NCI-H510A (cell line): ENCODE measurements at places on chromosomes 4 and X.

DNA sequence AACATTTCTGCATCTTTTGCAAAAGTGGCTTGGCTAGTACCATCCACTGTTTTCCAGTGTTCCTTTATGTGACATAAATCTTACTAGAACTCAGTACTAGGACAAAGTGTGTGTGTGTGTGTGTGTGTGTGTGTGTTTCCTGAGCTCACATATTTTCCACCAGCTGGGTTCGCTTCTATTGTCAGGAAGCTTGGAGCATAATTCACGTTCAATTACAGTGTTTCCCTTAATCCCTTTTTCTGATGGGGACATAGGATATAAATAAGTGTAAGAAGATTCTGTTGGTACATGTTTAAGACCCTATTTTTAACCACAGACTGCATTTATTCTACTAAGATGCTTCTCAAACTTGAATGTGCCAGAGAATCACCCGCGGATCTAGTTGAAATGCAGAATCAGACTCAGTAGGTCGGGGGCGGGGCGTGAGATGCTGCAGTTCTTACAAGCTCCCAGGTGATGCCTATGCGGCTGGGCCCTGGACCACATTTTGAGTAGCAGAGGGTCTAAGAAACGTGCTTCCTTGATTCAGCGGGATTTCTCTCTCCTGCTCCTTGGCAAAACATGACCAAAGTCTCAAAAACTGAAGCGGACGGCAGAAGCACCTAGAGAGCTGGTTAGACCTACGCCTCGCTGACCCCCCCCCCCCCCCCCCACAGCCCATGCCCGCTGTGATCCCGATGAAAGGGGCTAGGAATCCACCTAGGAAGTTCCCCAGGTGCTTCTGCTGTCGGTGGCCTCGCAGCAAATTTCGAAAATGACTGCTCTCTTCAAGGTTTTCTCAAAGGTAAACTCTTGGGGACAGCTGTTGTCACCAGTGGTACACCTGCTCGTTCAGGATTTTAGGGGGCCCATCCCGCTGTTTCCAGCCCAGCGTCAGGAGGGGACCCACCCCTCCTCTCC is 797 bp downstream of the CD99L2 start:
- peak; percentile 62 for DNase-seq

GRCh38 chrX:26783512-26784225 is 567.7 kb downstream of the MAGEB5 start:
- no peak for DNase-seq

DNA sequence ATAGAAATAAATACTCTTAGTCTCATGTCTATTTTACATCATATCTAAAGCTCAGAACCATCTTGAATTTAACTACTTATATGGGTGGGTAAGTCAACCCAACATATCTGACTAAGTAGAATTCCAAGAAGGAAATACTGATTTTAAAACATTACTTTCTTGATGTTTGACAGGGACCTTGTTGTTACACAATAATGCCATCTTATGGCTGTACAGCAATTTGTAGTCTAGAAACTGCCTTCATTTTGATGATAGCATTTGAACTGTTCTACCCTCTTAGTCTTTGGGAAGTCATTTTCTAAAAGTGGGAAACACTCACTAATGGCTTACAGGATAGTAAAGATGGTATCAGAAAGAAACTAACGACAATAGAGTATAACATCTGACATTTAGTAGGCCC is 929.5 kb downstream of the DMD start:
- DNase-seq: no peak

GRCh38 chr4:6953751-6954380 is 44.2 kb downstream of the TBC1D14 start:
- DNase-seq: no peak

DNA sequence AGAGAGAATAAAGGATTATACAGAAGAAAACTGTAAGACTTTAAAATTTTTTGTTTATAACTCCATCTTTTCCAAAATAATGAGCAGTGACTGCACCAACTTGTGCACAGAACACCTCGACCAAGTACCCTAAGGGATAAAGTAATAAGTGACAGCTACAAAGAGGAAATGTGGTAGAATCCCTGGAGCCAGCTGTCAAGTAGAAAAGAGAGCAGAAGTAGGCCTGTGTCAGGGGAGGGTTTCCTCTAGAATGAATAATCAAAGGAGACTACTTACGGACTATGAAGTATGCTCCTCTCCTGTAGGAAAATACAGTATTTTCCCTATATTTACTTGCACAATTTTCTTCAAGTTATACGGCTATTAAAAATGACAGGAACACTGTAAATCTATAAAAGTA is 1.2 kb downstream of the EIF1AX start:
- DNase-seq: no peak

GRCh38 chr4:76311896-76312331 is 5.4 kb downstream of the STBD1 start:
- no peak for DNase-seq

- DNase-seq: no peak
Measured at GRCh38 chr4:83093060-83093640, 21.4 kb downstream of the PLAC8 start.

GRCh38 chr4:8747467-8748235 is 124.0 kb downstream of the HMX1 start:
- no peak for DNase-seq

- peak; percentile 13 for DNase-seq
Measured at GRCh38 chrX:10615931-10616774, 4.2 kb downstream of the MID1 start.

DNA sequence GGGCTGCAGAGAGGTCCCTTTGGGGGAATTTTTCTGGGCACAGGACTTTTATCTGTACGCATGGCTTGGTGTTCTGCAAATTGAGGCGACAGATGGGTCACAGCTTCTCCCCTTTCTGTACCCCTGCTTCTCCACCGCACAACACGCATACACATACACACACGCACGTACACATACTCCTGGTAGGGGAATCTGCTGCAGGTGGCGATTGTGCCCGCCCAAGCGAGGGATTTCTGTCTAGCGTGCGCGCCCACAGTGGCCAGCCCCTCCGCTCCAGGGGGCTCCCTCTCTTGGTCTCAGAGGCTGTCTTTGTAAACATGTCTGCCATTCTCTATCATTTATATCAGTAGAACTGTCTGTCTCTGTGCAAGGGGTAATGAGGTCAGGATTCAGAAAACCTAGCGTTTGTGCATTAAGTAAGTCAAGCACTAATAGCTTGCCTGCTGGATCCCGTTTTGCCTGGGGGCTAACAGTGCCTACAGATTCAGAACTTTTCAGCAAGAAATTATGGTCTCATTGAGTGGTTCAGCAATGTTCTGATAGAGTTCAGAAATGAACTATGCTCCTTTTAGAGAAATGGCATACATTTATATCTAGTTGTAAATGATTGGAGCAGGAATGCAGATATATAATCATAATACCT is 2.2 kb downstream of the GRID2 start:
- DNase-seq: no peak

GRCh38 chr4:163090997-163091684 is 75.5 kb downstream of the NAF1 start:
- no peak for DNase-seq

DNA sequence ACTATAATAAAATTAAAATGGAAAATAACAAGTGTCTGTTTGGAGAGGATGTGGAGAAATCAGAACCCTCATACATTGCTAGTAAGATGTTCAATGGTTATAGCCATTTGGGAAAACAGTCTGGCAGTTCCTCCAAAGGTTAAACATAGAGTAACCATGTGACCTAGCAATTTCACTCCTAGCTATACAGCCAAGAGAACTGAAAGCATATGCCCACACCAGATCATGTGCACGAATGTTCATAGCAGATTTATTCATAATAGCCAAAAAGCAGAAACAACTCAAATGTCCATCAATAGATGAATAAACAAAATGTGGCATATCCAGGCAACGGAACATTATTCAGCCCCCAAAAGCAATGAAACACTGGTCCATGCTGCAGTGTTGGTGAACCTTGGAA is 9.4 kb upstream of the CCNQ start:
- DNase-seq: no peak

DNA sequence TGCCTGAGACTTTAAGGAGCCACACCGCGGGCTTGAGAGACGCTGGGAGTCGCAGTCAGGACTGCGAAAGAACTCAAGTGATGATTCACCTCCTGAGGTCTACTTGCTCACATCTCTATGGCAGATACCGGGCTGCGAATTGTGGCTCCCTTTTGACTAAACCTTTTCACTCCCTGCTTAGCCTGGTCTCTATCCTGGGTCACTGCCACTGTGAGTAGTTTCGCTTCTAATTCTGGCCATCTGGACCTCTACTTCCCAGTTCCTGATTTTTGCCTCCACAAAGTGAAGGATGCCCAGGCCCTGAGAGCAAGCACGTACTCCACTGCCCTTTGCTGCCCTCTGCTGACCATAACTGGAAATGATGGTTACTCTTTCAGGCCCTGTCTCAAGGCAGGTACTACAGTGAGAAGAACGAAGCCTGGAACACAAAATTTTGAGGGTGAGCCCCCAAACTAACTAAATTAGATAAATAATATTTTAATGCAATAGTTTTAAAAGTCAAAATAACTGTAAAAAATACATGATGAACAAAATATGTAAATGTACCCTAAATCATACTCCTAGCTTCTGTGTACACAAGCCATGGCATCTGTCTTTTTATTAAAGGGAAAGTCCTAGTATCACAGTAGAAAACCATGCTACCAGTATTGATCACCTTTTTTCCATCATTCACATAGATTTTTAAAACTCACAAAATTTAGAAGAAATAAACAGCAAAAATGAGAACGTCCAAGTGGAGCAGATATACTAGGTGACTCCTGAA is 16.7 kb downstream of the MAD2L1 start:
- peak; percentile 20 for DNase-seq

DNA sequence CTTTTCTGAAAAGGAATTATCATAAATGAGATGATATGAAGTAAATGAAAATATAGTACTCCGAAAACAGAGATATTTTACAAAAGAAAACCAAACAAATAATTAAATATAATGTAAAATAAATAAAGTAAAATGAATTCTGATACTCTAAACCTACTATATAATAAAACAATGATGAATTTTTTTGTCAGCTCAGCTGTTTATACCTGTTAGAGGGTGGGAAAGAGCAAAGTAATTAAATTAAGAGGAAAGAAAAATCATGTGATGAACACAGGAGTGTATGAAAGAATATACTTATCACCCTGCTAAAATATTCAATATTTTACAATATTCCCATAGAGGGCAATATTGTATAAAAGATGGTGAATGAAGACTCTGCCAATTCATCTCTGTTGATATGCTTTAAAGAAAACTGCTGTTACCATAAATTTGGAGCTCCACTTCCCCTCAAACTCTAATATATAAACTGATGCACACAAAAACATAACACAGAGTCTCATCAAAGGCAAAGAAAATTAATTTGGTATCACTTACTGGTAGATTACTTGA is 6.5 kb upstream of the NDST4 start:
- no peak for DNase-seq

- DNase-seq: no peak
Measured at GRCh38 chr4:72909461-72909860, 160.1 kb downstream of the COX18 start.

GRCh38 chr4:184228056-184228705 is 10.5 kb upstream of the ENPP6 start:
- no peak for DNase-seq

DNA sequence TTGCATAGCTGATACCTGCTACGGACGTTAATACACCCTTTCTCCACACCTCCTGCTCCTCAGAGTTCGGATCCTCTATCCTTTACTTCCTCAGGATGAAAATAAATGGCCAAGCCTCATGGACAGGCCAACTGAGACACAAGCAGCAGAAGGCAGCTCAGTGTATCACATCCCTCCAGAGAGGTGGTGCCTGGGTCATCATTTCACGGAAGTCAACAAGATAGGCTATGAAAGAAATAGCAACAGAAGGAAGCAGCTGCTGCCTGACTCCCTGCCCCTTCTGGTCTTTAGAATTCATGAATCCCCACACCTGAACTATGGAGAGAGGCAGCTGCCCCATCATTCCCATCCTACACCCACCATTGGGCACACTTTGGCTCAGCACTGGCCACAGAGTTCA is 267.1 kb upstream of the ETNPPL start:
- DNase-seq: no peak

- DNase-seq: no peak
Measured at GRCh38 chr4:84796394-84796793, 170.1 kb downstream of the WDFY3 start.

- DNase-seq: no peak
Measured at GRCh38 chrX:50471390-50471789, 765 bp upstream of the DGKK start.

DNA sequence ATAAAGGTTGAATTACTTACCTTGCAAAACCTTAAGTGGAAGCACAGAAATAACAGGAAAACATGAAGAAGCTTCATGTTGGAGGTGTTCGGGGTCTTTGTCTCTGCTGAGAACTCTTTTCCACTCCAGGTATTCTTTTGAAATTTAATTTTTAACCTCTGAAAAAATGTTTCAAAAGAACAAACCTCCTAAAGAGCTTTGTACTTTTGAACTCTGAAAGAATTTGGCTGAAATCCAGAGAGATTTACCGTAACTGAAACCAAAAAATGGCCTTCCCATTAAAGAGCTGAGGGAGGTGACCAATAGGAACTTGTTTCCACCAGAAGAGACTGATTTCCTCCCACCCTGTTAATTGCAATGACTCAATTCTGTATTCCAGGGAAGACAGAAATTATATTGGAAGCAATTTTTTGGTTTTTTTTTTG is at the start of gene CFI:
TSS of gene CFI (minus strand) at position 105 of the 425 bp plus-strand sequence. CDS start at position 77, 28 bp downstream.
- no peak for DNase-seq

GRCh38 chrX:72373136-72373535 is 67.4 kb upstream of the CITED1 start:
- no peak for DNase-seq

- DNase-seq: no peak
Measured at GRCh38 chrX:9311421-9312160, 153.3 kb upstream of the TBL1X start.

DNA sequence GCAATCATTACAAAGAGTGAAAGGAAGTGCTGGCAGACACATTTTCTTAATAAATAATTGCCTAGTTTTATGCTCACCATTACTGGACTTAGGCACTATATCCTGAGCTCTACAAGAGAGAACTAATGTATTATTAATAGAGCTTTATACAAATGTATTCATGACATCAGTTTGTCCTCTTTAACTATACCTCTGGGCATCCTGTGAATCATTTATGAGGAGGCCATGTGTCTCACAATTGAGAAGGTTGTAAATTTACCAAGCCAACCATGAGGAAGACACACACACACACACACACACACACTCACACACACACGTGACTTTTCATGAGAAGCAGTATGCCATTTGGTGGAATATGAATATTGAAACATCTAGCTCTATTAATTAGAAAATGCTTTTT is 728.2 kb downstream of the ARAP2 start:
- DNase-seq: no peak

- DNase-seq: no peak
Measured at GRCh38 chr4:154435895-154436294, 55.7 kb downstream of the DCHS2 start.

DNA sequence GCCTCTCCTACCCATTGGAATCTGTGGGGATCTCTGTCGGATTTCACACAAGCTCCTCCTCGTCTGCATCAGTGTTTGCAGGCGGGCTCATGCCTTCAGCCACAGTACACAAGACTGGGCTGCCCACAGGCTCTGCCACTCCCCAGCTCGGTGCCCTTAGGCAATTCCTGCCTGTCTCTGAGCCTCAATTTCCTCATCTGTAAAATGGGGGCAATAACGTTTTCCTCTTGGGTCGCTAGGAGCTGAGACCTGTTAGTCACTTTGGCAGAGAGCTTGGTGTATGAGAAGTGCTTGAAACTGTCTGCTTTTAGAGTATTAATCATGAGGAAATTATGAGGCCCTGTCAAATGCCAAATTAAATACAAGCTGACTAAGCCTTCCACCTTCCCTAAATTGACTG is 27.6 kb upstream of the MSX1 start:
- no peak for DNase-seq

- DNase-seq: no peak
Measured at GRCh38 chrX:109299091-109299490, 182.8 kb downstream of the GUCY2F start.

GRCh38 chrX:42459735-42460134 is 318.2 kb downstream of the PPP1R2C start:
- DNase-seq: no peak
